Gastrocnemius medialis (tissue), 4 donors: ENCODE measurements at places on chromosomes 5 and 9.

DNA sequence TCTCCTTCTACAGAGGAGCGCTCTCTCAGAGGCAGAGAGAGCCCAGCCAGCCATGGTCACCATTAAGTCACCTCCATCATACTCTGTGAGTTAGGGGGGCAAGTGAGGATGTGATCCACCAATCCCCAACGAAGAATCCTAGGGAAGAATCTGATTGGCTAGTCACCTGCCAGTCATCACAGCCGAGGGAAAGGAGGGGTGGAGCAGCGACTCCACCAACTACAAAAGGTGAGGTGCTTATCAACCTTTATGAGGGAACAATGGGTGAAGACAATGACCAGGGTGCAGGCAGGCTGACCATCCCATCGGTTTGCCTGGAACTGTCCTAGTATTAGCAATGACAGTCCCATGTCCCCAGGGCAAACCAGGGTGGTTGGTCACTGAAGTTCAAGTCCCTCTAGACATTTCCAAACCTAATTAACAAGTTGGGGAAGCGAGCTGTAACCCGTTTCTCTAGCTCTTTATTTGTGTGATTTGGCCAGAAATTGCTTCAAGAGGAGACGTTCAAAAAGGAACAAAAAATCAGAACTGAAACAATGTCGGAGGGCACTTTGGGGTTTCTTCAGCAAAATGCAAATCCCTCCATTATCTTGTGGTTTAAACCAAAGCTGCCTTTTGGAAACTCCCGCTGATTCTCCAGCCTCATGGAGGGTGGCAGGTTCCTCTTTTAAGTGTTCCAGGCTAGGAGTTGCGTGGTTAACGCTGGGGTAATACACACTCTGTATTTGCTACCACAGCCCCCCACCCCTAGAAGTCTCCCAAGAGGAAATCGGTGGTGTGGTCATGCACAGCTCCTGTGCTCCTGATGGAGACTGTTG is 18.8 kb upstream of the FCN1 start:
- peak; percentile 12 for DNase-seq

GRCh38 chr5:124349931-124350330 is 396.5 kb downstream of the ZNF608 start:
- no peak for DNase-seq

- DNase-seq = peak; percentile 5
Measured at GRCh38 chr5:1001406-1002270, 7.0 kb upstream of the NKD2 start.

- no peak for DNase-seq
Measured at GRCh38 chr9:6692881-6693361, 47.4 kb upstream of the GLDC start.

DNA sequence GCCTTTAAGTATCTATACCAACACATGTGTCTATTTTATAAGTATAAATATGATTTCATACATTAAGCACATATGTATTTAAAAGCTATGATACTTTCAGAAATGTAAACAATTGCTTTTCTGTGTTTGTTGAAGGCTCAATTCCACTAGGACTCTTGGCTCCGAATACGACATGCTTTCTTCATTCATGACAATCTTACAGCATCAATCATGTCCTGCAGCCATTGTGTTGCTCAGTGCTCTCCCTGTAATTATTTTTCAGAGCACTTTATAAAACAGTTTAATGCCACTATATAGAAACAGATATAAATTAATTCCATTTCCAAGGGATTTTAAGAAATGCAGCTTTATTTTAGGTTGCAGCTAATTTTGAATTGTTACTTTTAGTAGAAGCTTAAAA is 167.3 kb downstream of the TAF11L14 start:
- DNase-seq = no peak

GRCh38 chr5:75091597-75091996 is 39.2 kb upstream of the GCNT4 start:
- no peak for DNase-seq

GRCh38 chr5:14177634-14178033 is 34.5 kb downstream of the TRIO start:
- no peak for DNase-seq

DNA sequence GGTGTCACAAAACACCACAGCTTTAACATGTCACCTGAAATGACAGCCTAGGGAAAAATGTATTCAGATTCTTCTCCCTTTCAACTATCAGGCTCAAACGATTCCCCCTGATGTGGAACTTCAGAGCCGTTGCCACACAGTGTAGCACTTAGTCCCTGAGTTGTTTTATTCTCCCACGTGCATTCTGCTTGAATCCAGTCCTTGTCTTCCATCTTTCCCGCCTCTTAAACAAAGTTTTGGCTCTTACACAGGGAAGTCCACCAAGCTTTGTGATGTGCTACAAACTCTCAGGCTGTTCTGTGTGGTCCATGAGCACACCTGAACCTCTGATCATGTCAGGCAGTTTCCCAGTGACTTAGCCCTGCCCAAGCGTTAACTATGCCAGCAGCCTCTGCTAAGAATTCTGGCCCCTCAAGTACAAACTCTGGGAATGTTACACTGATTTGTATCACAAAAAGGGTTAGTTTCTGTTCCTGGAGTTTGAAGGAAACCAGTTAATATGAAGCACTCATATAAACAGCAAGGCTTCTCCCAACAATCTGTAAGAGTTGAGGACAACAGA is 45.8 kb upstream of the RNF38 start:
- DNase-seq = no peak

GRCh38 chr5:24161559-24161958 is 483.2 kb downstream of the CDH10 start:
- DNase-seq = no peak

- no peak for DNase-seq
Measured at GRCh38 chr5:53045263-53045662, 56.1 kb downstream of the ITGA2 start.

DNA sequence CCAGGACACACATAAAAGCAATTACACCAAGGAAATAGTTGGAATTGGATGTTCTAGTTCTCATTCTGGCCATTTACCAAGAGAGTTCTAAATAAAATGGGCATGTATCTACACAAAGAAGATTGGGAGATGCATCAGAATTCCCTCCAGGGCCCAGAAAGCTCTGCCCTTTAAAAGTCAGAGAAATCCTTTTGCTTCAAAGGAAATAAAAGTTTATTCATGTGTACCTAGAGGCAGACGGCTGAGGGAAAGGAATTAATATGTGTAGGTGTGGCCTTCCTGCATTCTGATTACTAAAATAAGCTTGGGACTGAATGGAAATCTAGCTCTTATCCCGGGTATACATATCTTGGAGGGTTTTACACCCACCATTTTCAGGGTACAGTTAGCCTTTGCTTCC is 719.4 kb downstream of the SEMA5A start:
- DNase-seq = no peak

DNA sequence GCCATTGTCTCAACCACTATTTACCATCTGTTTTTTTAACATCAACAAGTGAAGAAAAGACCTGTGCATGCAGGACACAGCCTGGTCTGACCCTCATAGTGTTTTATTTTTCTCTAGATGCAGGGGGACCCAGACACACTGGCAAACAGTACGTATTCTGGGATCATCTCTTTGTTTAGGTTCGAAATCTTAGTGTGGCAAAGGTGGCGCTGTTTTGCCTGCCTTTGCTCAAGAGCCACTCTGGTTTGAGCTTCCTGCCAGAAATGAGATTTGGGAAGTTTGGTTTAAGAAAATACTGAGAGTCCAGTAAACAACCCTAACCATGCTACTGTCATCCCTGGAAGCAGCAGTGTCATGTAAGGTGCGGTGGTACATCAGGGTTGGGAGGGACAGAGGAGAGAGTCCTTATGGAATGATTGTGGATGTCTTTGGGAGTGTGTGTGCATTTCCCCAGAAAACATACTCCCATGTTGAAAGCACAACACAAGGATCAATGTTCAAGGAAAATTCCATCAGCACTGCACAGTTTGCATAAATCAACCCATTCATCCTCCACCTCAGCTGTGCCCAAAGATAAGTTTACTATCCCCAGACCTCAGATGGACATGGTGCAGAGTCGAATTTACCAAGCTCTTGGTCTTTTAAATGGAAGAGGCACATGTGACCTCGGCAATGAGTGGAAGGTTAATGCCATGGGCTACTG is 34.0 kb upstream of the FLT4 start:
- no peak for DNase-seq

GRCh38 chr5:2291146-2291840 is 408.6 kb upstream of the IRX4 start:
- DNase-seq = no peak

GRCh38 chr5:78768781-78769380 is 120.3 kb upstream of the LHFPL2 start:
- no peak for DNase-seq

GRCh38 chr5:37860206-37860605 is 20.4 kb upstream of the GDNF start:
- DNase-seq = no peak

DNA sequence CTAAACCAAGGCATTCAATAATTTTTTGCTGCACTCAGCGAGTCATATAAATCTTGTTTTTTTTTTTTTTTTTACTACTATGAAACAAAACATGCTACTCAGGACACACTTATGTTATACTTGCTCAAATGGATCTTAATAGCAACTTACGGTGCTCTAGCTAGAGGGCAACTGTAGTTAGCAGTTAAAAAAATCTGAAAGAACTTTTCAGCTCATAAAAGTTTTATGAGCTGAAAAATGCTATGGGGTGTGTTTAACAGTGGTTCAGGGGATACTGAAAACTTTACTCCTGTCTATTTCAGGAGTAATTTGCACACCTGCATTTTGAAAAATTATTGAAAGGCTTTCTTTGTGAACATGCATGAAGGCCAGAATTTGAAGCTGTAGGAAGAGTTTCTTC is 53.4 kb downstream of the VCAN start:
- DNase-seq = no peak

GRCh38 chr5:111859533-111860270 is 102.7 kb upstream of the NREP start:
- no peak for DNase-seq

- DNase-seq = no peak
Measured at GRCh38 chr9:114666851-114667250, 9.2 kb upstream of the TEX53 start.

- DNase-seq = no peak
Measured at GRCh38 chr9:126248680-126249079, 77.9 kb upstream of the MVB12B start.

DNA sequence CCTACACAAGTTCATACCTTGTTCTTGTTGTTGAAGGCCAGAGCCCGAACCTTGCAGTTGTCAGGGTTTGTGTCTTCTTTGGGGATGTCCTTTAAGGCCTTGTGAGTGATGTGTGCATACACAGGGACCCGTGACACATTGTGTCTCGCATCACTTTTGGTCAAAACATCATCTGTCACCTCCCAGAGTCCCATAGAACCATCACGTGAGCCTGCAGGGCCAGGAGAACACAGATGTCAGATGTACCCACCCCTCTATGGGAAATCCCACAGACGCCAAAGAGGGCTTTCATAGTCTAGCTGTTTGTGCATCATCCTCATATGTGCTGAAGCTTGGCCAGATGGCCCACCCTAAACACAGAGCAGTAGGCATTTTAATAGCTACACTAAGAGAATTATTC is 28.2 kb downstream of the DCAF12 start:
- no peak for DNase-seq

- peak; percentile 90 for DNase-seq
Measured at GRCh38 chr9:127785933-127786772, at the start of gene CDK9. Gene CDK9, plus strand, starts transcription at chr9:127786034. Its CDS starts 115 bp downstream, at chr9:127786149.

DNA sequence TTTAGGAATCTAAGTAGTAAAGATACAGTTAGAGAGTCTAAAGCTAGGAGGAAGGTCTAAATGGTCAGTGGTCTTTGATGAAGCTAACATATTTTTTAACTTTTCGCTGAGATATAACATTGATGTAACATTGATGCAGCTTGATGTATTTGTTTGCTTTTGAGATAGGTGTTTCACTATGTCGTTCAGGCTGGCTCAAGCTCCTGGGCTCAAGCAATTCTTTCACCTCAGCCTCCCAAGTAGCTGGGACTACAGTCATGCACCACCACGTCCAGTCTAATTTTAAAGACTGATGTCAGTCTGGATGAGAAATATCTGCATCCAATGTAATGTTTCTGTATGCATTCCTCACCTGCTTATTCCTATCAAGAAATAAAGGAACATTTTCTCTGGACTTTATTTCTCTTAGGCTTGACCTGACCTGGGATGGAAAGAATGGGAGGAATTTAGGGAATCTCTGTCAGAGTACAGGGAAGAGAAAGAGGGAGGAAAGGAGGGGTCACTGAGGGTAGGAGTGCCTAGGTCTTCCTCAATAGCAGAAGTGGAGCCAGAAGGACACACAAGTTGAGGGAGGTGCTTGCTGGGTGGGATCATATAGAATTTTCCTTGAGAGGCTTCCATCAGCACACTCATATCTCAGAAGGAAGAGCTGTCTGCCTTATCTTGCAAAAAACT is 101.5 kb upstream of the GPBP1 start:
- no peak for DNase-seq

DNA sequence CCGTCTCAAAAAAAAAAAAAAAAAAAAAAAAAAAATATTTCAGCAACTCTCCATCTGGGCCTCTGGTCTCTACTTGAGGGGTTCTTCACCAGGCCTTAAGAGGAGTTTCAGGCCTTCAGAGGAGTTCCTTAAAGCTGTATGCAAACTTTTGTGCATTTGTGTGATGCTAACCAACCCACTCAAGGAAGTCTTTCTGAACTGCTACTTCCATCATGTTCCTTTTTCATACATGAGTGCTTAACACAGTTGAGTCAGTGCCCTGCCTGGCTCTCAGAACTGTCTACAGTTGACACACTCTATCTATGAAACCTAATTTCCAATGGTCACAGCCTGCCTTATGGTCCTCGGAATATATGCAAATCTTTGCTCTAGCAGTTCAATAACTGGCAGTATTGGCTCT is 146.5 kb downstream of the MEF2C start:
- no peak for DNase-seq

DNA sequence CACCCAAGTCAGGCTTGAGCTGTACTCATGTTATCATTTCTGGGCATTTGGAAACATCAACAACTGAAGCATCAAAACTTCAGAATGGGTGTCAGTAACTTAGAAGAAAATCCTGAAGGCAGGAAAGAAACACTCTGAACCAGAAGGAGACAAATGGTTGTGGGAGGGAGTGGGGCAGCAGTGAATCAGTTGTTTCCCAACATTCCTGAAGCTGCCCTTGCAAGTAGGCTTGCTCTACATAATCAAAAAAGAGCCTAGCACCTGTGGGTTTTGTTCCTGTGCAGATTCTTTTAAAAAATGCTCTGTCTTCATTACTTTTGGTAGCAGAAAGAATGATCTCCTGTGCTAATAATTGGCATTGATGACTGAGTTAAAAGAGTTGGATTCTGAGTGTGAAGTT is 424.2 kb upstream of the GRIA1 start:
- DNase-seq = no peak

- DNase-seq = peak; percentile 96
Measured at GRCh38 chr9:126914458-126915280, at the start of gene RALGPS1. Gene RALGPS1, plus strand, starts transcription at chr9:126914782. Its CDS starts 47,508 bp downstream, at chr9:126962290.

GRCh38 chr5:97062046-97062445 is 80.4 kb downstream of the LIX1 start:
- peak; percentile 4 for DNase-seq

- DNase-seq = no peak
Measured at GRCh38 chr5:73812457-73812856, 186.5 kb downstream of the ARHGEF28 start.

GRCh38 chr5:156888520-156888919 is 38.4 kb downstream of the PPP1R2B start:
- no peak for DNase-seq

DNA sequence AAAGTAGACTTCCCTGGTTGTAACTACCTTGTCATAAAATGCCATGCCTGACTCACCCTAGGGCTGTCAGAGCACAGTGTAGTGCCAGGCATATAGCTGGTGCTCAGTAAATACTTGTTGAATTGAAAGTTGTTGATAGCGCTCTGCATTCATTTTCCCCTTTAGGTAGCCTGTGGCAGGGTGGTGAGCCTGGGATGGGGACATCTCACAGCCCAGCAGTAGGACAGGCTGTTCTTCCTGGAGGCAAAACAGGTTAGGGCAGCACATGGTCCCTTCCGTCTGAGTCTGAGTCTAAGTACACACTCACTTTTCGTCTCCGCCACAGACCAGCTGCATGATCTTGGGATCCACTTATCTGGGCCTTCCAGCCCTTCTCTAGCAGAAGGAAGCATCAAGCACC is 401.9 kb downstream of the ZSWIM6 start:
- DNase-seq = no peak
